T-cell (primary cell): ENCODE measurements at places on chromosomes 5 and 9. TPM values are rescaled to one million over a fixed set of nuclear protein-coding genes. Genes with fewer than 3 reads are reported as not detected.

Gene SPARC
- 8.6 TPM for total RNA-seq

- H3K4me3 ChIP-seq = no peak overlapping the region
- H3K36me3 ChIP-seq = no peaks in the 10 kb centered on the region
- H3K27me3 ChIP-seq = peaks cover 3% of the 10 kb centered on the region
- no peak for DNase-seq
Observed at GRCh38 chr9:112969730-112970129, 42.3 kb downstream of the ZNF883 start.

- DNase-seq = no peak
- peaks cover 5% of the 10 kb centered on the region for H3K27me3 ChIP-seq
- H3K36me3 ChIP-seq = no peaks in the 10 kb centered on the region
- no peaks in the 10 kb centered on the region for H3K4me1 ChIP-seq
Observed at GRCh38 chr5:149707097-149707496, 23.0 kb upstream of the PPARGC1B start.

- no peaks in the 10 kb centered on the region for H3K27me3 ChIP-seq
- no peak overlapping the region for H3K27ac ChIP-seq
- H3K4me3 ChIP-seq = no peak overlapping the region
- peaks cover 22% of the 10 kb centered on the region for H3K4me1 ChIP-seq
- no peak for DNase-seq
Observed at GRCh38 chr9:113222482-113222841, 1.1 kb downstream of the SLC31A1 start.

GRCh38 chr5:115458003-115458409 lies 86.6 kb downstream of the FEM1C start:
- no peaks in the 10 kb centered on the region for H3K36me3 ChIP-seq
- no peak overlapping the region for H3K4me3 ChIP-seq
- H3K27me3 ChIP-seq = peaks cover 9% of the 10 kb centered on the region
- H3K4me1 ChIP-seq = no peaks in the 10 kb centered on the region
